Diencephalon (tissue), 1 donor: ENCODE measurements at places on chromosomes 3 and 15. TPM values are rescaled to one million over a fixed set of nuclear protein-coding genes. Genes with fewer than 3 reads are reported as not detected.

Gene PIK3R4
- total RNA-seq, result 56.3 TPM

Gene RBP2
- total RNA-seq, result not detected

Gene TM4SF1
- total RNA-seq, result 17.3 TPM

Gene SI
- total RNA-seq, result under 0.01 TPM

Gene SLC28A2
- total RNA-seq, result not detected

Gene SPRED1
- 76.6 TPM for total RNA-seq

Gene B3GNT5
- 22.6 TPM for total RNA-seq

Gene CCDC33
- 1.6 TPM for total RNA-seq

Gene KBTBD13
- not detected for total RNA-seq

Gene ADAMTS9
- total RNA-seq, result 8.5 TPM

Gene LRRC49
- 133 TPM for total RNA-seq

Gene POTEB
- total RNA-seq, result not detected

Gene MUC4
- total RNA-seq, result 0.46 TPM

Gene GRK7
- total RNA-seq, result not detected

Gene TIMP4
- 11.1 TPM for total RNA-seq

Gene XIRP1
- total RNA-seq, result under 0.01 TPM

Gene ADAMTS7
- 6.0 TPM for total RNA-seq

Gene UPK1B
- total RNA-seq, result not detected

Gene CGNL1
- 11.3 TPM for total RNA-seq

Gene TMEM207
- total RNA-seq, result not detected

Gene XCR1
- not detected for total RNA-seq

Gene ERC2
- total RNA-seq, result 126 TPM

Gene KNG1
- not detected for total RNA-seq

Gene RPL29
- 715 TPM for total RNA-seq

Gene CIAO2A
- 40.8 TPM for total RNA-seq

Gene GPR15
- not detected for total RNA-seq

Gene CEMIP
- 3.9 TPM for total RNA-seq

Gene NT5DC2
- total RNA-seq, result 55.4 TPM

Gene KBTBD8
- 18.5 TPM for total RNA-seq

Gene PSTPIP1
- total RNA-seq, result 0.23 TPM

Gene LIPC
- total RNA-seq, result not detected

Gene CISH
- 0.46 TPM for total RNA-seq

Gene TMEM115
- total RNA-seq, result 21.0 TPM

Gene MYLK
- 13.6 TPM for total RNA-seq

Gene HTR3E
- not detected for total RNA-seq

Gene ALDH1A2
- total RNA-seq, result 7.4 TPM

Gene CCDC71
- total RNA-seq, result 13.8 TPM

Gene CKMT1A
- 19.6 TPM for total RNA-seq

Gene CFAP92
- total RNA-seq, result 6.5 TPM
